ENCODE measurements at places on chromosomes 4 and X. TPM values are rescaled to one million over a fixed set of nuclear protein-coding genes. Genes with fewer than 3 reads are reported as not detected.

GRCh38 chr4:145731028-145731427 is 51.1 kb downstream of the C4orf51 start:
- no peak for DNase-seq

DNA sequence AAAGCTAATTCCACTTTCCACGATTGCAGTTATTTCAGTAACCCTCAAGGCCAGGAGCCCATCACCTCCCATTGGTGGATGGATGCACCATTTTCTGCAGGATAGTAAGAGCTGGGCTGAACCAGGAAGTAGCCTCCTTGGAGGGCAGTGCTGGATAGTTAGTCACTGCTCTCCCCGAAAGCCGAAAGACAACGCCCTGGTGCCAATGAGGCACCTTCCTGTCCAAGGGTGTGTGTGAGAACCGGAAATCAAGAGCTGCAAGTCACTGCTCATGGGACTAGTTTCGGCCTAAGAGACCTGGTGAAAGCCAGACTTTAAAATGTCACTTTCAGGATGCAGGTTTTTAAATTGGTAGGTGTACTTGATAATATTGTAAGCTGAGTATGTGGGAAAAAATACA is 203.8 kb upstream of the HS3ST1 start:
- DNase-seq = no peak

The GPR50 gene
- 0.55 TPM for total RNA-seq

The STOX2 gene
- 28.9 TPM for total RNA-seq

The CENPVL3 gene
- 1.5 TPM for total RNA-seq
